ENCODE measurements at places on chromosomes 16 and 17.

- DNase-seq: no peak
These were observed 538 bp upstream of the FCSK start for GRCh38 chr16:70453892-70454221.

DNA sequence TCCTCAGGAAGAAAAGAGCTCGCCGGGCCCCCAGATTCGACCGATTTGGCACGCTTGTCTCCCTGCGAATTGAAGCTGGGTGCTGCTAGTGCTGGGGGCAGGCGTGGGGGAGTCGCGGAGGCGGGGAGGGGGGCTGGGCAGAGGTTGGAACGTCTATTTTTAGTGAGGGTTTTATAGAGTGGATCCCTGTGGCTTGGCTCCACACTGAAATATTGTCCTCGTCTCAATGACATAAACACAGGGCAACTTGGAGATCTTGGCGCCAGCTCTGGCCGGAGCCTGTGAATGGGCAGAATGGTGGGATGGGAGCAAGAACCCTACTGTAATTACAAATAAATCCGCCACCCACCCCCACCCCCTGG, 15.7 kb upstream of the NOG start:
- DNase-seq: no peak

DNA sequence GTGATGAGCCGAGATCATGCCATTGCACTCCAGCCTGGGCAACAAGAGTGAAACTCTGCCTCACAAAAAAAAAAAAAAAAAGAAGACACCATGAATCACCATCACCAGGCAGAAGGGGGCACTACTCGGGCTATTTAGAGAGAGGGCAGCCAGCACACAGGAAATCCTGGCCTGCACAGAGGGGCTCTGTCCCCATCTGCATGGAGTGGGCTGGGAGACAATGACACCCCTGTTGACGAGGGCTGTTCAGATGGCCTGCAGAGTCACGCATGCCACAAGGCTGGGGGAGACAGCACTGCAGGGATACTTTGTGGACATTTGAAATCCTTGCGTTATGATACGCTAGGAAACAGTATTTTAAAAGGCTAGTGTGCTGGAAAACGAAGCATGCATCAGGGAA, 48.3 kb downstream of the CUEDC1 start:
- DNase-seq: no peak

DNA sequence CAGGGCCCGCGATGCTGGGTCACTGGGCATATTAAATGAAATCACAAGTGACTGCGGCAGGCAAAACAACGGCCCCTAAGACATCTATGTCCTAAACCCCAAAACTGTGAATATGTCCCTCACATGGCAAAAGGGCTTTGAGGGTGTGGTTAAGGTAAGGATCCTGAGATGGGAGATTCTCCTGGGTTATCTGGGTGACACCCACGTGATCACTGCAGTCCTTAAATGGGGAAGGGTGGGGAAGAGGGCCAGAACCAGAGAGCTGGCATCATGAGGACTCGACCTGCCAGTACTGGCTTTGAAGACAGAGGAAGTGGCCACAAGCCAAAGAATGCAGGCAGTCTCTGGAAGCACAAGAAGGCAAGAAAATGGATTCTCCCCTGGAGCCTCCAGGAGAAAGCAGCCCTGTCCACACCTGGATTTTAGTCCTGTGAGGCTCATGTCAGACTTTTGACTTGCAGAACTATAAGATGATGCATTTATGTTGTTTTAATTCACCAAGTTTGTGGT, 12.5 kb downstream of the COTL1 start:
- no peak for DNase-seq

GRCh38 chr16:50809561-50809960, 67.7 kb downstream of the CYLD start:
- no peak for DNase-seq

DNA sequence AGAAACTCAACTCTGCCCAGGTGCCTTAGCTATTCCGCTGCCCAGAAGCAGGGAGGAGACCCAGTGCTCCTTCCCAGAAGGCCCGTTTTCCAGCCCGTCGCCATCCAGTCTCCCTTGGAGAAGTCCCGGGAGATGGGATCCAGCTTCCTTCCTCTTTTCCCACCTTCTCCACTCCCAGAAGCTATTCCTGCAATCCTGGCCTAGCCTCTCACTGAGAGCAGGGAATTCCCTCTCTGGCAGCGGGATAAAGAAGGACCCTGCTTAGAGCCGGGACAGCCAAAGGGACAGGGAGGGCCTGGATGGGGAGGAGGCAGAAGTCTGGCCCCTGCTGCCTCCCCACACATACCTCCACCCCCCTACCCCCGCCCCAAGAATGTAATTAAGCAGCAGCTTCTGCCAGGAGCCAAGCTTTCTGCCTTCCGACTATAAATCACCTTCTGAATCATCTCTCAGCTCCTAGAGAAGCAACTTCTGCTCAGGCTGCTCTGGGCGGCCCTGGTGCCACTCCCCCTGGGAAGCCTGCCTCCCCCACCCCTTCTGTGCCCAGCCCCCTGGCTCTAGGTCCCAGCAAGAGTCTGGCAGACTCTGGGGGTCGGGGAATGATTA, 6.4 kb downstream of the WNT3 start:
- no peak for DNase-seq

- no peak for DNase-seq
These were observed 39.8 kb downstream of the ZNF778 start for GRCh38 chr16:89257281-89257731.

DNA sequence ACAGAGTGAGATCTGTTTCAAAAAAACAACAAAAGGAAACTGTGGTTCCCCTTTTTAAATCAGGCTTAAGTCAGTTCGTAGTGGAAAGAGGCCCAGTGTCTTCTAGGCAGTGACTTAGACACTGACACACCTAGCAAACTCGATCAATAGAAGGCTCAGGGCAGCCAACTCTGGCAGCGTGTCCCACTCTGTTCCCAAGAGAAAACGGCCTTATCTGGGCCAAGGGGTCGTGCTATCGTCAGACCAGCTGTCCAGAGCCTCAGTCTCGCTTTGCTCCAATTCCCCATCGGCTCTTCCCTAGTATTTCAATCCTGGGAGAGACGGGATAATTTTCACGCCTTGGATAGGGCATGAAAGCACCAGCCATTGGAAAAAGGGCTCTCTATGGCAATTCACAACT, 72.9 kb downstream of the SLC5A11 start:
- DNase-seq: no peak

- DNase-seq: peak; percentile 67
These were observed 5.0 kb upstream of the SPATA20 start for GRCh38 chr17:50541716-50542688.

DNA sequence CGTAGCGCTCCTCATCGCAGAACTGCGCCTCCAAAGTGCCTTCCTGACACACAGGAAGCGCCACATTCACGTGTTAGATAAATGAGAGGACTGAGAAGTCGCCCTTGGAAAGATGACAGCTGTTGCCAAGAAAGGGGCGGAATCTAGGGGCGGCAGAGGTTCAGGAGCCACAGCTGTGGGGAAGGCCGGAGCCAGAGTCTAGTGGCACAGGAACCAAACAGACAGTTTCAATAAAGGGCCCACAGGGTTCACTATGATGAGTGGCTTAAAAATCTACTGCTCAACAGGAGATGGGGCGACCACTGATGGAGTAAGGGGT, 4.7 kb downstream of the FLCN start:
- no peak for DNase-seq

GRCh38 chr17:5700745-5701144, 116.4 kb upstream of the NLRP1 start:
- DNase-seq: no peak

GRCh38 chr17:63519116-63519881, 3.9 kb upstream of the KCNH6 start:
- DNase-seq: no peak

DNA sequence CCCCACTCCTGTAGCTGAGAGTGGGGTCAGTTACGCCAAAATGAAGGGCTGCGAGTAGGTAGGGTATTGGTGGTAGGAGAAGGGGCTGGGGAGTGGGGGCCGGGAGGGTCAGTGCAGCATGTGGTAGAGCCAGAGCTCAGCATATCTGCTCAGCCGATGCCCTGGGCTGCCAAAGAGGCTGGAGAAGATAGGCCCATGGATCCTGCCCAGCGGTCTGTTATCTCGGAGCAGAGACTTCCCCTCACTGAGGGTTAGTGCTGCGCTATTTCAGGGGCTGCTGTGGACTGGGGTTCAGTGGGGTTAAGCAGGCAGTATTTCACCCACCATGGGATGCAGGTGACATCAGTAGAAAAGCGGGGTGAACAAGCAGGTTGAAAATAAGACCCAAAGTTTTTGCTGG, 19.7 kb downstream of the RHBDL3 start:
- no peak for DNase-seq

DNA sequence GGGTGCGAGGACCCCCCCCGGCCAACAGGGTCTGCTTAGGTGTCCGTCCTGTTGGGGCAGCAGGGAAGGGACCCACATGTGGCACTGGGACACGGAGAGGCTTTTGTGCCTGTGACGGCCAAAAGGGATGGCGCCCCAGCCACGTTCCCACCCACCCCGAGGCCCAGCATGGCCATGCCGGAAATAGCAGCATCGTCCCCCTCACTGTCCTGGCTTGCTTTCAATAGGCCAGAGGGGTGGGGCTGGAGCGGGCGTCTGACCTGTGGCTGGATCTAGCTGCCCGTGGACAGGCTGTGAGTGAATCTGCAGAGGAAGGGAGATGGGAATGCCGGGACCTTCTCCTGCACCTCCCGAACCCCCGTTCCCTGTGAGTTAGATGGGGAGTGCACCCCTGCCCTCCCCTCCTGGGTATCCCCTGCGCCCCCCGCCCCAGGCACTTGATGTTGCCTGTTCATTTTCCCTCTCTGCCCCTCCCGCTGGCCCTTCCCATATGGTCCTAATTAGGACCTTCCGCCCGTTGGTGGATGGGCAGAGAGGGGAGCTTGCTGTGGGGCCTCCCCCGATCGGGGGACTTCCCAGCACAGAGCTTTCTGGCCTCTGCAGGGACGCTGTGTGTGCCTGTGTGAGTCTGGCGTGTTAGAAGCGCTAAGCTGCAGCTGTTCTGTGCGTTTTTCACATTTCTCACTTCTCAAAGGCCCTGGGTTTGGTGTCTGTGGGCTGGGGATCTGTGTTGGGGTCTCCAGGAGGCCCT, 292.8 kb downstream of the SEC14L1 start:
- no peak for DNase-seq

- DNase-seq: no peak
These were observed 25.3 kb downstream of the MGRN1 start for GRCh38 chr16:4649744-4650442.

DNA sequence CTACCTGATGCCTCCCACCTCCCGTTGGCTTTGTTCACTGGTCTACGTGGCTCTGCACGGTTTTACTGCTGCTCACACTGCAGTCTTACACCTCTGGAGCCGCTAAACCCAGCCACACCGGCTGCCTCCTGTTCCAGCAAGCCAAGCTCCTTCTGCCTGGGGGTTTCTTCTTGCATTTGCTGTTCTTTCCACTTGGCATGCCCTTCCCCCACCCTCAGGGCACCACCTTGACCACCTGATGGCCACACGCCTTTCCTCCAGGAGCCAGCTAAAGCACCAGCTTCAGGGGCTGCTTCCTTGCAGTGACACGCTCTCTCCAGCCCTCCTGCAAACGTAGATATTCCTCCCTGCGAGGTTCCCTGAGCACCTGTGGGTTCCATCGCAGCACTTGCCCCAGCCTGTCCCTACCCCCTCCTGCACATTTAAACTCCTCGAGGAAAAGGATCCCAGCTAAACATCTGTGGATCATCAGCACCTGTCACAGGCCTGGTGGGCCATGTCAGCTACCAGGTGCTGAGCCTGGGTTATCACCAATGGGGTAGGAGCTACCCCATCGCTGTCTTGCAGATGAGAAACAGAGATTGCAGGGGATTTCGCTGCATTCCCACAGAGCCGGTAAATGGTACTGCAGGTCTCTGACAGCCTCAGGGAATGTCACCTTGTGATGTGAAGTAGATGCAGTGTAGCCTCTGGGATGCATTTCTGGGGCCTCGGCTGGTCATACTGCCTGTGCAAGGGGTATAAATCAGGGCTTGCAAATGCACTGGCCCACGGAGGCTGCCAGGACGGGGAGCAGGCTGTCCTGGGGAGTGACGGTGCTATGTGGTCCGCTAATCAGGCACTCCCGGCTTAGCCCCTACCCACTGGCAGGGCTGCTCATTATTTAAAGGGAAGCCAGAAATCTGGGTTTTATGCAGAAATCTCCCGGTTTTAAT, 285.2 kb downstream of the CPPED1 start:
- no peak for DNase-seq

GRCh38 chr17:14098246-14098645, 28.9 kb downstream of the COX10 start:
- DNase-seq: no peak

- no peak for DNase-seq
These were observed 35.7 kb upstream of the MED9 start for GRCh38 chr17:17440938-17441675.

- no peak for DNase-seq
These were observed 159.7 kb downstream of the CEP112 start for GRCh38 chr17:66032082-66032712.

DNA sequence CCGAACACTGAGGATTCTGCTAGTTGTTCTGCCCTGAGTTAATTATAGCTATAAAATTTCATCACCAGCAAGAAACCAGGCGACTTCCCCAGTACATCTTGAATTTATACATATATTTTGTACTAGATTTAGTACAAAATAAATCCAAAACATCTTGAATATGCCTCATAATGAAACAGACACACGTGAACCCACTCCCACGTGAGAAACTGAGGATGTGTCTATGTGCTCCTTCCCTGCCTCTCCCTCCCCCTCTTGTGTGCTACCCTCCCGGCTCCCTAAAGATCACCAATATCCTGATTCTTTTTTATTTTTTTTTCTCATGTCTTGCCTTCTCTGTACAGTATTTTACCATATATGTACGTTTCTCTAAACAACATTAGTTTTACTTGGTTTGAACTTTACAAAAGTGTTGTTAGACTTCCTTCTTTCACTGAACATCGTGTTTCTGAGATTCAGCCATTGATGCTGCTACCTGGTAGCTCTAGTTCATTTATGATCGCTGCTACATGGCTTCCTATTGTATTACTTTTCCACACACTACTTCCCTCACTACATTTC, 1.1 kb upstream of the LCMT1 start:
- no peak for DNase-seq

DNA sequence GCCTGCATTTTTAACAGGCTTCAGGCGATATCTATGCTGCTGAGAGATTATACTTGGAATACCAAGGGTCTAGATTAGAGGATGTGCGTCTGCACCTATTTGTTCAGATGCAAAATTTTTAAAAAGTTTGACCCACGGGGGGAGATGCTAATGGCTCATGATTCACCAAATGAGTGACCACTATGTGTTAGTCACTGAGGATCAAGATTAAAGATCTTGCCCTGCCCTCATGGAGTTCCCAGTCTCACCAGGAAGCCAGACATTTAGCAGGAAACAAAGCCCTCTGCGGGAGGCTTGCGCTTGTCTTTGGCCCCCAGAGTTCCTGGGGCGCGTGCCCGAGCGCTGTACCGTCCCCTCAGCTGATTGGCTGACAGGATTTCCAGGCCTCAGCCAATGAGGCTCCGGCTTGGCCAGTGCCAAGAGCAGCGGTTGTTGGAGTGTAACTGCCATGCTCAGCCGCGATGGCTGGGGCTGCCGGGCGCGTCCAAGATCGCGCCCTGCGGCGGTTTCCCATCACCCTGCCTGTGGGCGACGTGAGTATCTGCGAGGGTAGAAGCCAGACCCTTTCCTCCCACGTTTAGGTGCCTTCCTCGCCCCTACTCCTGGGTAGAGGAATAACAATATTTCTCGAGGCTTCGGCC, 4.5 kb upstream of the DDX19B start:
- no peak for DNase-seq

Measured in stimulated activated CD8-positive, alpha-beta memory T cell treated with anti-CD3 and anti-CD28 coated beads, Interleukin-15, amount 100 ng/mL, for 1 hour (primary cell).